CD4-positive, alpha-beta T cell treated with Interleukin-15 for 1 hour (primary cell): ENCODE measurements at places on chromosomes 11 and 22.

DNA sequence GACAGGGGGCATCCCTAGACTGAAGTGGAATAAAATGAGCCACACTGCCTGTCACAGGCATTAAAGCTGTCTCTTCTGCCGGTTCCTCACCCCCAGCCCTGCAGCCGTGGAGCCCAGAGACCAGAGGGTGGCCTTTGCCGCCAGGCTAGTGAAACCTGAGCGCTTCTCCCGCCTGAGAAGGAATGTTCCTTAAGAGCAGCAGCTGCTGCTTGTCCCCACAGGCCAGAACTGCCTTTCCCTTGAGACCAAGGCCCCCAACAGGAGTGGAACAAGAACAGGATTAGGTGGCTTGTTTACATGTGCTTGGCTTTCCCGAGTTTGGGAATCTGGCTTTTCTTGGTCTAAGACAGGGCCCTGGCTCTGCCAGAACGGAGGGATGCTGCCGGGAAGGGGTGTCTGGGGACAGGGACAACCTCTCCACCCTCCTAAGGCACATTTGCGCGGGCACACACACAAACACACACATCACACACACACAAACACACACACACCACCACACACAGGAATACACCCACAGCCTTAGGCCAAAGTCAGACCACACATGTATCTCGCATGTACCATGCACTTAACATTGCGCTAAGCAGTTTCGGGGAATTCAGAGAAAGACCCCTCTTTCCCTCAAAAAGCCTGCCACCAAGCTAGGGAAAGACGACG lies 91.8 kb downstream of the FEZ1 start:
- no peak for DNase-seq

DNA sequence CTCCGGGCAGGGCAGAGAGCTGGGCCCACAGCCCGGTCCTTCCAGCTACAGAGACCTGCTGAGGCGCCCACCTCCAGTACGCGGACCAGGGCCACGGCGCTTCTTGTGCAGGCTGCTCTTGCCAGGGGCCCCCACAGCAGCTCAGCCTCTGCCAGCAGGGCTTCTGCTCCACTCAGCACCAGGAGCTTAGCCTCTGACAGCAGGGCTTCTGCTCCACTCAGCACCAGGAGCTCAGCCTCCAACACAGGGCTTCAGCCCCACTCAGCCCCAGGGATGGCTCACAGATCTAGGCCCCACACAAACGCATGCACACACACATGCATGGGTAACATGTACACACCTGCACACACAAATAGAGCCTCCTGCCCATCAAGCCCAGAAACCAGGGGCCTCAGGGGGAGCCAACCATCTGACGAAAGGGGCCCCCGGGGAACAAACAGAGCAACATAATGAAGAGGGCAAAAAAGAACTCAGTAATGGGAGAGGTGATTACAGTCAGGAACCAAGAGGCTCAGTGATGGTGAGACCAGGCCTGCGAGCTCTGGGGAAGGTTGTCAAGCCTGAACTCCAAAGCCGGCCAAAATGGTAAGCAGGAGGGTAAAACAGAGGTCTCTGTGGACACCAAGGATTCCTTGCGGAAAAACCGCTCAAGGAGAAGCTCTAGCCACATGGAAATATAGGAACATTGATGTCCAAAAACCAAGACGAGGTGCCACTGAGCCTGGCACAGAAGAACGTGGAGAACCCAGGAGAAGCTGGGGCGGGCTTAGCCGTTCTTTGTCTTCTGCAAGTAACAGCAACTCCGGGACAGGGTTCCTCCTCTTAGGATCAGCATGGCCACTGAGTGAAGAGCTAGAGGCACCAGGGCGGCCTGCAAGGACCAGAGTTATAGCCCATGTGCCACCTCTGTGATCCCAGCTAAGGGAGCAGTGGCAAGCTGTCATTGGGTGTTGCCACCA lies 46.5 kb downstream of the GNB1L start:
- DNase-seq, result no peak

DNA sequence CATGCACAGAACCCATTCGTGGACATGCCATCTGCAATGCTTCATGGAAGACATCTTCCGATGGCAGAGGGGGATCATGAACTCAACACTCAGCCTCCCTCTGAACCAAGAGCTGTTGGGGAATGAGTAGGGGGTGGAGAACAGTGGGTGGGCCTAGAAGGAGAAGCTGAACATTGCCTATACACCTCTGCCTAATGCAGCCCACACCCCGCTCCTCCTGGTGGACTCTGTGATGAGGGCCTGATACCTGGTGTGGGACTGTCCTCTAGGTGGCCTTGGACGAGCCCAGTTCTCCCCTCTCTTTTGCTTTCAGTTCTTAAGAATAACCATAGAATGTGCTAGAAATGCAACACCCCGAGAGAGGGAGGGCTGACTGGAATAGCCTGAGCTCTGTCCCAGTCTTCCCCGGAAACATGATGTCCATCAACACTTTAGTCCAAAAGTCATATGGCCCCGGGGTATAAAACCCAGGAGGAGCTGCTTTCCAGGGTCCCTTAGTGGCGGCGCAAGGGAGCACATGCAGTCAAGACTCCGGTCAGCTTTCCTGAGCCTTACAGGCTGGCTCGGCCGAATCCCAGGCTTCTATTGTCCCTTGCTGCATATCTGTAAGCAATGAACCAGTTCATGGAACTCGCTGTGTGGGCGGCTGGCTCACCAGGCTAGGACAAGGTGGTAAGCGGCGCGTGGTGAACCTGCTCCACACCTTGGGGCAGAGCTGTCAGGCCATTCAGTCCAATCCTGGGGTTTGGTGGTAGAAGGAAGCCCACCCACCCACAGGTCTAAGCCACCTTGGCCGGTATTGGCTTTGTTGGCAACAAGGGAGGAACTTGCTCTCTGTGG lies 216.9 kb downstream of the CTTN start:
- DNase-seq, result no peak

DNA sequence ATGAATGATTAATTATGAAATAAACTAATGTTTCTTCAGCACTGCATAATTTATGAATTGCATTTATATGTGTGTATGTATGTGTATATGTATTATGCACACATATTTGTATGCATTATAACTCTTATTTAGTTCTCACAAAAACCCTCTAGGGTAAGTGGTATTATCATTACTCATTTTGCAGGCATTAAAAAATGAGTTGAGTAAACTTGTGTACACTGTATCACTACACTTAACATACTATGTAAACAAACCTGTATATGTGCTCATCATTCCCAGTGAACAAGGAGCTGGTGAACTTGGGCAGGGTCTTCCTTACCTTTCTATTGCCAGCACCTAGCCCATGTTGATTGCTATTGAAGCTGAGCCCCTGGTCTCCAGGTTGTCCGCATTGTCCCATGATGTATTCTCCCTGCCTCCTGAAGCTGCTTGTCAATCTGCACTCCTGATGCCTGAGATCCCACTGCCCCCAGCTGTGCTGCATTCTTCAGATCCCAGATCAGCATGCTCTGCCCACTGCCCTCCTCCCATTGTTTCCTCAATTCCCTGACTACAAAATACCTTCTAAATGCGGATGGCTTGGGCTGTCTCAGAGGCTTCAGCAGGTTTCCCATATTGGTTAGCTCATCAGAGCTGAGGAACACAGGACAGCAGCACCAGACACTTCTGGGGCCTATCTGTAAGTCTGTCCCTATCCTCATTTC lies 267.9 kb upstream of the SESN3 start:
- DNase-seq, result no peak

GRCh38 chr11:22599458-22599857 lies 26.2 kb downstream of the FANCF start:
- no peak for DNase-seq

- DNase-seq, result no peak
These were observed 204.5 kb downstream of the LRRC4C start for GRCh38 chr11:41254966-41255365.

DNA sequence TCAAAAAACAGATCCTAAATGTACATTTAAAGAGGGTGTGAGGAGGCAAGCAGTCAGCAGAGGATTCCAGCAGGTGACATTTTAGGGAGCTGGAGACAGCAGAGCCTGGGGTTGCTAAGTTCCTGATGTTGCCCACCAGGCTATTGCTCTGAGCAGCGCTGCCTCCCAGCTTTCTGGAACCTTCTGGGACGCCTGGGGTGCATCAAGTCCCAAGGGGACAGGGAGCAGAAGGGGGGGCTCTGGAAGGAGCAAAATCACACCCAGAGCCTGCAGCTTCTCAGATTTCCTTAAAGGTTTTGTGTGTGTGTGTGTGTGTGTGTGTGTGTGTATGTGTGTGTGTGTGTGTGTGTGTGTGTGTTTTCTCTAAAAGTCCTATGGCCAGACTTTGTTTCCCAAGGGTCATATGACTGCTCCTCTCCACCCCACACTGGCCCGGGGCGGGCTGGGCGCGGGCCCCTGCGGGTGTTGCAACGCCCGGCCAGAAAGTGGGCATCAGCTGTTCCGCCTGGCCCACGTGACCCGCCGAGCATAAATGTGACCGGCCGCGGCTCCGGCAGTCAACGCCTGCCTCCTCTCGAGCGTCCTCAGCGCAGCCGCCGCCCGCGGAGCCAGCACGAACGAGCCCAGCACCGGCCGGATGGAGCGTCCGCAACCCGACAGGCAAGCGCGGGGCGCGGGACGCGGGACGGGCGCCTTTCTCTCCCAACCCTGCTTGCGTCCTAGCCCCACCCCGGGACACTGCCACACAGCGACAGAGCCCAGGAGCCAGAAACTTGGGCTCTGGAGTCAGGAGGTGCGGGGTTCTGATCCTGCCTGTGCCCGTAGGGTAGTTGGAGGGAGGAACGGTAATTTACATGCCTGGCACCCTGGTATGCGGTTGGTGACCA lies at the start of gene HMOX1:
Gene HMOX1 (plus strand): TSS at position 560 of the 887 bp plus-strand sequence. CDS start 78 bp downstream, at position 638.
- peak; percentile 82 for DNase-seq

DNA sequence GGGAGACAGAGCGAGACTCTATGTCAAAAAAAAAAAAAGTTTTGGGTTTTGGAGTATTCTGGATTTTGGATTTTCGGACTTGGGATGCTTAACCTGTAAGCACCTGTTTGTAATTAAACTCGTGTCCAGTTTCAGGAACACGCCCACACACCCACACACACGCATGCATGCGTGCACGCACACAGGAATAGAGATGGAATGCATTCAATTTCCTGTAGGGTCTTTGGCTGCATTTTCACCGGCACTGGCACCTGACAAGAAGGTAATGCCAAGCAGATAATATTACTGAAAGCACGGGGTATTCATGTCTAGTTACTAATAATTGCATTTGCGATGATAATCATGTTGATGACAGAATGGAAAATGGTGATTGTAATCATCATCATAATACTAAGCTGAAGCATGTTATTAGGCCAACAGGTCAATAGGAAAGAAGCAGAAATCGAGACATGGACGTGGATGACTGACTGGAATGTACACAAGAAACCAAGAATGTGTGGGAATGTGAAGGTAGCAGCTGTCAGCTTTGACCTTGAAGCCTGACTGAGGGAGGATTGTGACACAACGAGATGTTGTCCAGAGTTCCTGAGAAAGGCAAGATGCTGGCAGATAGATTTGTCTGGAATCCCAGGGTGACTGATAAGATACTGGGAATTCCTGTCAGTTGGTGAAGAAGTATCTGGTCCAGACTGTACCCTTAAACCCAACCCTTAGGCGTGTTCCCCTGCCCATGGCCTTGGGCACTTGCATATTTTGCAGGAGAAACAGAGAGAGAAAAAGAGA lies 108.6 kb downstream of the SYN3 start:
- no peak for DNase-seq

- no peak for DNase-seq
These were observed 35.9 kb downstream of the MYO18B start for GRCh38 chr22:25777870-25778269.

- DNase-seq, result no peak
These were observed 5.1 kb upstream of the P2RX6 start for GRCh38 chr22:21009638-21010425.

GRCh38 chr11:26473216-26474194 lies 98.6 kb downstream of the MUC15 start:
- DNase-seq, result no peak

- DNase-seq, result no peak
These were observed 19.8 kb downstream of the BMAL1 start for GRCh38 chr11:13297308-13297916.

- DNase-seq, result no peak
These were observed 3.0 kb downstream of the GAL start for GRCh38 chr11:68687311-68687710.

DNA sequence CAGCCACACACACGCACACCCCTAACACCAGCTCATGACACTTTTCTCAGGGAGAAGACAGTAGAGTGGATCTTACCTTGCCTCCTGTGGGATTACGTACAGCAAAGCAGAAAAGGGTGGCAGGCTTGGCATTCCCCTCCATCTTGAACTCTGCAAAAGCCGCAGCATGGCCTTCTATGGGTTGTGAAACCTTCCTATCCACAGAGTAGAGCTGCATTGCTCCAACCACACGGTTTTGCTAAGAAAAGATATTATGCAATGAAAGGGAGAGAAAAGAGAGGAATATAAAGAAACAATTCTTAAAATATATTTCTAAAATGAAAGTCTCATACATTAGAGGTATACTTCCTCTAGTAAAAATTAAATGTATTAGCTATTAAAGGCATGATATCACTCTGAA lies 48.8 kb downstream of the CLTCL1 start:
- no peak for DNase-seq

DNA sequence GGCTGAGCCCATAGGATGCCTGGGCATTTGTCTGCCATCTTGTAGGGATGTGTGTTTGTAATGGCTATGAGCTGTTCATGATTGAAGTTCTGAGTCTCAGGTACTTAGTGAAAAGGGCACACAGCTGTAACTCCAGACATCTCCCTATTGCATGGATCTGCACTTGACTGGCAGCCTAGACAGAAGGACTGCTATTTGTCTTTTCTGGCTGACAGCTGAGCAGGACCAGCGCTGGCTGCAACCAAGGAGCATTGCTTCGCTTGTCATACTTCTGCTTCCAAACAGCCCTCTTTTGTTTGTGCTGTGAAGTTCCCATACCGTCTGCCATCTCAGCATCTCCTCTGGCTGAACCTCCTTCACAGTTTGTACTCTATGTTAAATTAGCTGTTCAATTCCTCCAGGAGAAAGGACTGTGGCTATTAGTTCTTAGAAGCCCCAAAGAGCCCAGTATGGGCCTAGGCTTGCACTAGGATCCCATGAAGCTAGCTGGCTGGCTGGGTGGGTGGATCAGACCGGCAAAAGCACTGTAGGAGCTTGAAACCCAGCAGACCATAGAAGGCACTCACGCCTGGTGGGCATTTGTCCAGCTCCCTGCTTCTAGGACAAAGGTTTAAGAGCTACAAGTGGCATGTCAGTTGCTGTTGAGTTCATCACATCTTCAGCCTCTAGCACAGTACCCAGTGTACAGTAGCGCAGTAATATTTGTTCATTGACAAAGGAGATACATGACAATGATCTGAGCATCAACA lies 20.4 kb downstream of the HIRA start:
- DNase-seq, result no peak

GRCh38 chr22:44183287-44183588 lies 2.5 kb downstream of the PARVG start:
- DNase-seq, result no peak

GRCh38 chr22:50199829-50200460 lies 866 bp upstream of the SELENOO start:
- no peak for DNase-seq

DNA sequence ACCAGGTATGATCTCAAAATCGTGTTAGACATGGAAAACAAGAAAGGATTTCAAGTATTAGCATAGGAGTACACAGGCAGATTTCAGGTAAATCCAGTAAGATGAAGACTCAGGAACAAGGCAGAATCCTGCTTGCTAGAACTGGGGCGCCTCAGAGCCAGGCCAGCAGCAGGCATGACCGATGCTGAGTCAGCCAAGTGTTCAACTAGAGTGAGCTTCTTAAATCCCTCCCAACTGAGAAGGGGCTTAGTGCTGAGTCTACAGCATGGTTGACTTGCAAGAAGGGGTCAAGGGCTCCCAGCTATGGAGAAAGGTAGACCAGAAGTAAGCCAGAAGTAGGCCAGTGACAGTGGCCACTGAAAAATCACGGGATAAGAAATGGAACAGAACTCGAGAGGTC lies 12.4 kb downstream of the GRAP2 start:
- DNase-seq, result no peak

GRCh38 chr11:86637988-86638387 lies 34.4 kb downstream of the ME3 start:
- DNase-seq, result no peak
